ENCODE measurements at places on chromosomes 7 and 10.

DNA sequence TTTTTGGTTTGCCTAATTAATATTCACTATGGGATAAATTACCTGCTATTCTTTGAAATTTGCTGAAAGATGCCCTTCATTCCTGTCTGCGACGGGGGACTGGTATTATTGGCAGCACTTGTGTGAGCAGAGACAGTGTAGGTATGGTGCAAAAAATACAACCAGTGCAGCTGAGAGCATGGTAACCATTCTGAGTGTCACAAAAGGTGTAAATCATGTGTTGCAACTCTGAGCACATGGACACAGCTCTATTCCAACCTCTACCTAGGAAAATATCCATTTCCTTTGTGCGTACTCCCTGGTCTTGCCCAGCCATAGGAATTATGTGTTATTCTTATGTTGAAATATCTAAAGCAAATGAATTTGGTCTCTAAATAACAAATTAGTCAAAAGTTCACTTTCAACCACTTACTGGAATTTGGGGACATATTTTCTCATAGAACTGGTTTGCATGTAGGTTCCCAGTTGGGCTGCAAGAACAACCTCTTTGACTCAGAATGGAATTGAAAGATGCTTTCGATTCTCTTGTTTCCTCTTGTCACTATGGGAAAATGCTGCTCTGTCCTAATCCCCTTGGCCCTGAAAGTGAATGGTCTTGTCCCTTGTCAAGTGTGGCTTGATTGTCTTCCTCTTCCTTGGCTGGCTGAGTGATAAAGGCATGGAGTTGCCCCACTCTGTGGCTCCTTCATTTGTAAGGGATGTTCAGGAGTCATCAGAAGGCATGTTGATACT lies 57.0 kb downstream of the CELF2 start:
- no peak for DNase-seq

DNA sequence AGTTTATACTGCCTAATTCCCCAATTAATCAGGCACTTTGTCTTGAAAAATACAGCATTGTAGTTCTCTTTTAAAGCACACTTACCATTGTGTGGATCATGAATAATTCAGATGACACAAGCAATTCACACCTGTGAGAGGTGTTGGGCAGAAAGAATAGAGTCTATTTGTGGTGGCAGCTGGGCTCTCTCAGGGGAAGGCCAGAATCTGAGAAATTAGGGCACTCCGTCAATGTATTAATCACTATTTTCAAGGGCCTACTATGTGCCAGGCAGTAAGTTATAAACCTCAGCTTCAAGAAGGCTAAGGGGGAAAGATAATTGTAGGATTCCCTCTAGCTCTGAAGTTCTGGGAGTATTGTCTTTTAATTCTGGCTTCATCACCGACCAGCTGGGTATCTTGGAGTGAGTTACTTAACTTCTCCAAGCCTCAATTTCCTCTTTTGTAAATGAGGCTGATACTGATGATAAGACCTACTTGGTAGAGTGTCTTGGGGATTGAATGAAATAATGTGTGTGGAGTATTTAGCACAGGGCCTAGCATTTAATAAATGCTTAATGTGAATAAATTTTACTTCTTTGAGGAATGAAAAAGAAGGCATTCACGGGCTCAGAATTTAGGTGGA lies 2.5 kb downstream of the CHN2 start:
- peak; percentile 44 for DNase-seq

DNA sequence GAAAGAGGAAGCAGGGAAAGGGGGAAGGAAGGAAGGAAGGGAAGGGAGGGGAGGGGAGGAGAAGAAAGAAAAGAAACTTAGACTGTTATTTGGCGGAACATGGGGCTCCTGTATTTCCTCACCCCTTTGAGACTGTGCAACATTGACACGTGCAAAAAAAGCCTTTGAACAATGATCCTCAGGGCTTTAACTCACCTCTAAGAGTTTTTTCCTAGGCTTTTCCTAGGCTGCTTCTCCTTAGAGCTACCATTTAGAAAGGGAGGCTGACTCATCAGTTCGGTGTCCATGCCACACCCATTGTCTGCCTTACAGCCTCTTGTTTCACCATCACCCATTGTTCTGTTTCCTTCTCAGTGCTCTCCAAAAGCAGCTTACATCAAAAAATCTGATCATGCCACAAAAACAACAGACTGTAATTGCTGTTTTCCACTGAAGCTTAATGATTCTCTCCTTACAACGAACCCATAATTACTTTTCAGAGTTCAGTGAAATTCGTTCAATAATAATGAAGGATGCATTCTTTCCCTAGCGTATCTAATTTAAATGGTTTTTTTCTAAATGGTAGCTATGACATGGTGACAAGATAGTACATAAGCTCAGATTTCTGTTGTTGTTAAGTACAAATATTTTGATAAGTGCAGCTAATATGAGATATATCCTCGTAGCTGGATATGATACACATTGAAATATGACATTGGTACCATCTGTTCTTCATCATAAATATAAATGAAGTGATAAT lies 90.8 kb downstream of the PRLHR start:
- DNase-seq = peak; percentile 58

DNA sequence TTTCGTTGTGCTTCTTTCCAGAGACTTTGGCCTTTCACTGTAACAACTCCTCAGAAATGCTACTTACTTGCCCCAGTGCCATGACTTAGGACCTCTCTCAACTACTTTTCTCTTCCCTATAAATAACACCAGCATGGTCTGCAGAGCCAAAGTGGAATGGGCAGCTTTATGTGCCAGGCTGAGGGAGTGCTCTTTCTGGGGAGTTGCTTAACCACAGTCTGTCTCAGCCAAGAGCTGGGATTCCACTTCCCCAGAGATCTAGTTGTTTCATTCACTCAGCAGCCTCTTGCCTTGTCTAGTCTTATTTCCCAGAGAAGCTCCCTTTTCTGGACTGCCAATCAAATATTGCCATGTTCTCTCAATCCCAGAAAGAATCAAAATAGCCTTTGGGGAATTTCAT lies 912.2 kb downstream of the GRID1 start:
- no peak for DNase-seq

DNA sequence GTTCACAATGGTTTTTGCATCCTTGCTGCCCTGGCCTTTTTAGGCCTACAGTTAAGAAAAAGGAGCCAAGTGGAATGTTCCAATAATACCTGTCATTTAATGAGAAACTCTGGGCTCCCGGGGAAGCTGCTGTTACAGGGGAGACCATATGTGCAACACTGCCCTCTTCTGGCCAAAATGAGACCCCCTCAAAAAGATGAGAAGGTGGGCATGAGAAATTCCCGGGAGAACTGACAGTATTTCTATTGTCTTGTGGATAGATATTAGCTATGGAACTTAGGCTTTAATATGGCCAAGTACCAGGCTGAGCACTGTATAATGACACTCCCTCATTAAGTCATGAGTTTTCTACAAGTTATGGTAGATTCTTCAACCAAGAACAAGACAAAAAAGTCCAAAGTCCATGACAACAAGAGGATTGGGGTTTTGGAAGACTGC lies 99.4 kb downstream of the CCDC3 start:
- DNase-seq = peak; percentile 66

- no peak for DNase-seq
Measured at GRCh38 chr7:146423446-146423845, 306.8 kb downstream of the CNTNAP2 start.

DNA sequence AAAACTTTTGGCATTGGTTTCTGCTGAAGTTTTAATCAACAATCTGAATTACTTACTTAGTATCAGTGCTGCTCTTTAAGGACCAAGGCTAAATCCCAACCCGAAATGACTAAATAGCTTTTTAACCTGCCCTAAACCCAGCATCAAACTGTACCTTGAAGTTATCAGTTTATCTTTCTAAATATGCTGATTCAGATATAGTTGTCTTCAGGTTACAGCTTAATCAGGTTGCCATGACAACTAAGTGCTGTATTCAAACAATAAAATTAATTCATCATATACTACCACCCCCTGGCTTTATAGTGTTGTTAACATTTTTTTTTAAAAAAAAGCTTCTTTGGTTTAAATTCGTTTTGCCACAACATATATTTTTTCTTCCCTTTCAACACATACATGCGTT lies 239.6 kb downstream of the TWIST1 start:
- no peak for DNase-seq

- DNase-seq = no peak
Measured at GRCh38 chr7:55521512-55521911, 50.8 kb downstream of the VOPP1 start.

- DNase-seq = peak; percentile 91
Measured at GRCh38 chr10:127899766-127900387, 7.0 kb upstream of the PTPRE start.

DNA sequence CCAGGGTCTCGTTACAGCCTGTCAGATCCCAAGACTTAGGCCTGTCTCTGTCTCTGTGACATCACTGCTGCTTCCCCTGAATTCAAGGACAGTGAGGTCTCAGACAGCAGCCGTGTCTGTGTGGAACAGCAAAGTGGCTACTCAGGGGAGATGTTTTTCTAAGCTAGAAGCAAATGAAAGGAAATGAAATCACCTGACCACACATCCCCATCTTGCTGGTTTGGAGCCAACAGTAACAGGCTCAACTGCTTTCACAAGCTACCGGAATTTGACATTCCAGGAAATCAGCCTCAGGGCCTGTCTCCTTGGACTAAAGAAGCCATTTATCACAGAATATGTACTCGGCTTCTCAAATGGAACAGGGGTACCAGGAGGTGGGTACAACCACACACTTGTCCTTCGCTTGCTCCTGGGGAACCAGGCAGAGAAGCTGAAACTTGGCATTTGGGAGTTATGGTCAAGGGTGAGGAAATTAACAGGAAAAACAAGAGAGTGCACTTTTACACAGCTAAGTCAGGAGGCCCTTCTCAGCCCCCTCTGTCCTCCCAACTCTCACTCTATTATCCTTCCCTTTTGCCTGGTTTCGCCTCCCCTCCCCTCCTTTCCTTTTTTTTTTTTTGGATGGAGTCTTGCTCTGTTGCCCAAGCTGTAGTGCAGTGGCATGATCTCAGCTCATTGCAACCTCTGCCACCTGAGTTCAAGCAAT lies 73.2 kb downstream of the SPDYE5 start:
- DNase-seq = peak; percentile 27

GRCh38 chr10:5601826-5602495 lies 64.4 kb downstream of the ASB13 start:
- DNase-seq = no peak

GRCh38 chr7:5532536-5533335 lies 109.1 kb upstream of the TNRC18 start:
- peak; percentile 81 for DNase-seq

DNA sequence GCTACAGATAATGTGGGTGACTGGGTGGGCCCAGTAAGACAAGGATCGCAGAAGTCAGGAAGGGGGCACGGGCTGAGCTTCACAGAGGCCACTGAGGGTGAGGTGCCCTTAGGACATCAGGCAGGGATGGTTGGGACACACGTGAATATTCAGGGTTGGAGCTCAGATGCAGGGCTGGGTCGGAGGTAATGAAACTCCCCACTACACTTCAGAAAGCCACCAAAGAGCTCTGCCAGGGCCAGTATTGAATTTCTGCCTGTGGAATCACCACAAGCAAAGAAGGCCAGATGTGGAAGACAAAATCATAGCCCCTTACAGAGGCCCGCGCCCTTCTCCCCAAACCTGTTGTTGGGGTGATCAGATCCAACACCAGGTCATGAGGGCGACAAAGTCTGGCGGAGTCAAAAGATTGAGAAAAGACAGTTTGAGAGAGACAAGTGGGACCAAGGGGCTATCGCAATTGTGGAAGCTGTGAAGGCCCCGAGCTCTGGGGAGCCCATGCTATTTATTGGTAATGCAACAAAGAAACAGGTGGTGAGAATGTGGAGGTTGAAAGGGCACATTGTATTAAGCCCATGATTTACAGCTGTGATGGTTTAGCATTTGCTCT lies 42.4 kb downstream of the STRA8 start:
- DNase-seq = no peak

DNA sequence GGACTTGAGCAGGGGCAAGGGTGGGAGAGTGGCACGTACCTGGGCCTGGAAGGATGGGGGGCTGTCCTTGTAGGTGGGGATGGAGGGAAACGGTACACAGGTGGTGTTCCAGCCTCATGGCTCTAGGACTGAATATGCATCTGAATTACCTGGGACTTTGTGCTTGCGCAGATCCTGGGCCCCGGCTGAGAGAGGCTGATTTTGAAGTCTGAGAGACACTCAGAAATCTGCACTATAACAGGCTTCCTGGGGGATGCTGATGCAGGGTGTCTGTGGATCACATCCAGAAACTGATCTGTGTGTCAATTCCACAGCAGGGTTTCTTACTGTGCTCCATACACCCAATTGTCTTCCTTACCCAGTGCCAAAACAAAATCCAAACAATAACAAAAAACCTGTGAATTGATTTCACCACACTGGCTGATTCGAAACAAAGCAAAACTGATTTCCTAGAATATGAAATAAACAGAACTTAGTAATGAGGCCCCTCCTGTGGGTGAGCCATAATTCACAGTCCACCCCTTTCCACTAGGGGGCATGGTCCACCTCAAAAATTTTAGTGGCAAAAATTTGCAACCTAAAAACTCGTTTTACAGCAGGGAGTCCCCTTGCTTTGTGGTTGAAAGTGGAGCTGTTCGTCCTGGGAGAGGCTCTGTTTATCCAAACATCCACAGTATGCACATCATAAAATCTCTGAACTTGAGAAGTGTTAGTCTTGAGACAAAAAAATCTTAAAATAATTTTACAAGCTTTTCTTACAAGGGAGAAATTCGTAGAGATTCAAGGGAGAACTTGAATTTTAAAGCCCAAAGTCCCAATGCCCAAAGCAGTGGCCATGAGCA lies 32.0 kb upstream of the PLEKHA1 start:
- peak; percentile 72 for DNase-seq

- DNase-seq = peak; percentile 92
Measured at GRCh38 chr10:89296220-89296648, 5.6 kb upstream of the IFIT2 start.

GRCh38 chr7:141242568-141242967 lies 168.7 kb downstream of the TMEM178B start:
- DNase-seq = no peak

DNA sequence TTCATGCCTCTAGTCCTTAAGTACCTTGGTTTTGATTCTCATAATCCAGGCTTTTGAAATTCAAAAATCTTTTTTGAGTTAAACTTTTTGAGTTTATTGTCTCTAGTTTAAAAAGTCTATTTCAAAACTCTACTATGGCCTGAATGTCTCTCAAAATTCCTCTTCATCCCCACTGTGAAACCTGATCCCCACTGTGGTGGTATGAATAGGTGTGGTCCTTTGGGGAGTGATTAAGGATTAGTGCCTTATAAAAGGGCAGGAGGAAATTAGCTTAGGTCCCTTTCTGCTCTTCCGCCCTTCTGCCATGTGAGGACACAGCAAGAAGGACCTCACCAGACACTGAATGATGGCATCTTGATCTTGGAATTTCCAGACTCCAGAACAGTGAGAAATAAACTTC lies 44.1 kb upstream of the JAZF1 start:
- DNase-seq = no peak

GRCh38 chr10:11573497-11573896 lies 38.0 kb downstream of the USP6NL start:
- peak; percentile 74 for DNase-seq

DNA sequence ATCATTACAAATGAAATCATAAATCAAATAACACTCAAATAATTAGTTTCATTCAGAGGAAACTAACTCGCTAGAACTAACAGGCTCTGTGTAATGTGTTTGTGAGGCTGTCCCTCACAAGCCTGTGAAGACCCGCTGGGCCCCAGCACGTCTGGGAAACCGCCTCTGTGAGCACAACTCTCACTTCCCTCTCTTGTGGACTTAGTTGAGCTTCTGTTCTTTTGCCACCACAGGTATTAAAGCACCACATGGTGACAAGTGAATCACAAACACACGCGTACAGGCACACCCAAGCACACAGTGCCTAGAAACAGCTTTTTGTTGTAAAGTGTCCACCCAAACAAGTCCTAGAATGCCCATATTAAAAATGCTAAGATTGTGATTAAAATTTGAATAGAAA lies 51.0 kb downstream of the ZNF777 start:
- no peak for DNase-seq

GRCh38 chr10:100041306-100042002 lies 31.7 kb upstream of the DNMBP start:
- DNase-seq = no peak

Data from suppressor macrophage (primary cell).